ENCODE measurements at places on chromosomes 1 and 21.
A peak's percentile ranks its signal among the peaks of the same experiment; 100 is the strongest.

- DNase-seq: peak; percentile 64
These were observed at the start of gene NCF2 for GRCh38 chr1:183590244-183591191. Gene NCF2, minus strand, starts transcription at chr1:183590459. Its CDS starts 130 bp downstream, at chr1:183590329.

GRCh38 chr1:202282025-202282371, 59.7 kb downstream of the UBE2T start:
- no peak for DNase-seq

DNA sequence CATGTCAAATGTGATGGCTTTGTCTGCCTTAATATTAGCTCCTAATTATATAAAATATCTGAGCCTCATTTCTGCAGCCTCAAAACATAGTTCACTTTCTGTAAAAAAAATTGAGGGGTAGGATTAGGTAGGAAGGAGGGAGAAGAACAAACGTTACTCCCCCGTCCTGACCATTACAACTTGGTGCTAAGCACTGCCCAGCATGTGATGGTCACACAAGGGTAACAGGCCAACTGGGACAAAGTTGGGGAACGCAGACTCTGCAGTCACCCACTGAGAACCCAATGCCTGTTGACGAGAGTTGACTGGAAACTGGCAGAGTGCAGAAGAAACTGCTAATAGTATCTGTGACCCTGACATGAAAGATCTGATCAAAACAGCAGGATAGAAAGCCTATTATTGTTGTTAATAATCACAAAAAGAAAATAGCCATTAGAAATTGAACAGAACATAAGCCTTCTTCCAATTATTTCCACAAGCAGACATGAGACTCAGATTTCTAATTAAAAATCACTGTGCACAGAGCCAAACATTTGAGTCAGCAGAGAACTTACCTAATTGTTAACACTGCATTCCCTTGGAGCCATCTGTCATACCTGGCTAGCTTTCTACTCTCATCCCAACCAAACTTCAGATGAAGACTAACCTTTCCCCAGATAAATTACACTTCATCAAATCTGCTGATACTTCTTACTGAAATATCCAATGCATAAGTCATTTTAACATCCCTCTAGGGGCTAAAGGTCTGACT, 5.5 kb downstream of the SORT1 start:
- DNase-seq: no peak

DNA sequence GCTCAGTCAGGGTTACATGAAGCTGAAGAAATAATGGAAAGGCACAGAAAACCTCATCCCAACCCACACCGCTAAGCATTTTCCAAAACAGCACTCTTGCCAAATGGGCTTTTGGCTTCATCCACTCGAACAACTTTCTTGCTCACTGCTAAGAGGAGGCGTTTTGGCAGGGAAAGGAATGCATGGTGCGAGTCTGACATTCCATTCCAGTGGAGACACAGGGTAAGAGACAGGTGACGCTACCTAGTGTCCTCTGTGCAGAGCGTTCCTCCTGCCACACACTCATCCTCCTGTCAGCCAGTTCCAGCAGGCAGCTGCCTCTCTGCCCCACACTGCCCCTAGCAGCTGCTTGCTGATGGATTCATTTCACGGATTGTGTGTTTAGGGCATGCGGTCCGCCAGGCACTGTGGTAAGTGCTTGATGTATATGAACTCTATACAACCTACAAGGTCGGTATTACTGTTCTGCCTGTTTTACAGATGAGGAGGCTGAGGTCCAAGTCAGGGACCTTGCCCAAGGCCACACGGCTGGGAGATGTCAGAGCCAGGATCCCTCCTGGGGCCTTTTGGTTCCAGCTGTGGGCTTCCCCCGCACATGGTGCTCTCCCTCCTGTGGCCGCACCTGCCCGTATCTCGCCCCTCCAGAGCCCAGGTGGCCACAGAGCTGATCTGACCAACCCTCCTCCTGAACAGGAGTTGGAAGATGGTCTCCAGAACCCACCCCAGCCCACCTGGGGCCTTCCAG, 25.7 kb upstream of the BACE2 start:
- no peak for DNase-seq

DNA sequence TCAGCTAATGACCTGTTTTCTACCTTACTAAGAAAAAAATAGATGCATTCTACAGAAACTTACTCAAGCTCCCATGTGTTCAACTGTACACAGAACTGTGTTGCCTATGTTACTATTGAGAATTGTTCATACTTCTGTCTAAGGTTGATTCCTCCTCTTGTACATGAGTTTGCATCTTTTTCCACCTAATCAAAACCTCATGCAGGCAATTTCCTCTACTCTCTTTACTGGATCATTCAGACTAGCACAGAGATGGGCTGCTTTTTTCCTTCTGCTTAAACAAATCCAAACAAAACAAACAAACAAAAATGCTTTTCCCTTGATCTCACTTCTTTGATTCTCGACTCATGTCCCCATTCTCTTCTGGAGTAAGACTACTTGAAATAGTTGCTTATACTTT, 58.8 kb upstream of the PTGFR start:
- DNase-seq: no peak

- DNase-seq: no peak
These were observed 3.8 kb downstream of the F13B start for GRCh38 chr1:197063212-197063611.

- no peak for DNase-seq
These were observed 97.4 kb upstream of the EDEM3 start for GRCh38 chr1:184851822-184852746.

DNA sequence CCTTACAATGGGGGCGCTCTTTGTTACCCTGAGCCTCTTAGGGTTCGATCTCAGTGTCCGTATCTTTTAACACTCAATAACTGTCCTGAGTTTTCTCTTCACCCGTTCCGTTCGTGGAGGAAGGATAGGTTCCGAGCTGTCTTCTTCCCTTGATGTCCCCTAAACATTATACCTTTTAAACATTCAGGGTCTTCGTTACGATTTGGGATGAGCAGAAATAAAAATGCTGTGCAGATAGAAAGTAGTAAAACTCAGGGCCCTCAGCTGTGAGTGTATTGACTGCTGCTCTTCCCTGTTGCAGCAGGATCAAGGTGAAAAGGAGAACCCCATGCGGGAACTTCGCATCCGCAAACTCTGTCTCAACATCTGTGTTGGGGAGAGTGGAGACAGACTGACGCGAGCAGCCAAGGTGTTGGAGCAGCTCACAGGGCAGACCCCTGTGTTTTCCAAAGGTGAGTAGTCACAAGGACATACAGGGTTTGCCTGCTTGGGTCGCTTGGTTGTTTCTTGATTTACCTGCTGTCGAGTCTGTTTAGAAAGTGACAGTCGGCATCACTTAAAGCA, 784 bp downstream of the RPL11 start:
- no peak for DNase-seq

All from T-helper 2 cell treated with Interferon-gamma antibody and Interleukin-4, amounts not matched to agents 5 μg/mL and 100 μg/mL, for 36 hours (primary cell).